NCI-H1417 treated with DMSO at 0.1 percent for 48 hours (cell line): ENCODE measurements at places on chromosomes 1 and 21.

DNA sequence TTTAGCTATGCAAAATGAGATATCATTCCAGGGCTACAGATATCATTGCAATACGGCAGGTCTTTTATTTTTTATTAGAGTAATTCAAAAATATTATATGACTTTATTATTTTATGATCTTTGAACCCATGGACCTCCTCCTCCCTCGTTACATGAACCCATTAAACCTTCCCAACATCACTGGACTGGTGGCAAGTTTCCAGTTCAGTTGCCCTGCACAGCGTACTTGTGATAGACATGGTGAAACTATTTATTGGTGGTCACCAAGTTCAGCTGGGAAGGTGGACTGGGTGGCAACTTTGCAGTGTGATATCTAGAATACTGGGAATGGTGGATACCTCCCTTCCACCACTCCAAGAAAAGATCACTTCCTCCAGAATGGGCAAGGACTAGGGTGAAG lies 52.5 kb downstream of the SLC30A10 start:
- DNase-seq, result no peak

GRCh38 chr1:23709229-23709628 lies 17.6 kb downstream of the RPL11 start:
- DNase-seq, result no peak

DNA sequence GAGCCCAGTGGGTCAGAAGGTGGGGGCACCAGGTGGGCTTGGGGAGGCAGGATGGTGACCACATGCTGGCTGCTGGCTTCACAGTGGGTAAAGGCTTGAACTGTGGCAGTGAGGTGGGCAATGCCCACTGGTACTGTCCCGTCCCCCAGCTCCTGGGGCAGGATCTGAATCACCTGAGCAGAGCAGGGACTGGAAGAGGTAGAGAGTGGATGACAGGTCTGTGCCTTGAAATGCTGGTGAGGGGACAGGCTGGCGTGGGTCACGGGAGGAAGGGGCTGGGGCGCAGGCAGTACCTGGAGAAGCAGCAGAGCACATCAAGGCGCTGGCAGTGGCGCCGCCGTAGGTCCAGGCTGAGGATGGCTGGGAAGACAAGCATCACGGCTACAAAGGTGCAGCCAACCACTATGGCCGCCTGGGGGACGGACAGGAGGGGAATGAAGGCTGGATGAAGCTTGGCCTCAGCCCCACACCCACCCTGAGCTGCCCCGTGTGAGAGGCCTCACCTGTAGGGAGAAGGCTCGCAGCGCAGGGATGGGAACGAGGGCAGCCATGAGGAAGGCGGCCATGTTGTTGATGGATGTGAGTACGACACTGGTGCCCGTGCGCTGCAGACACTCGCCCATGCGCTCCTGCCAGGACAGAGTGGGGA lies 14.9 kb downstream of the PTCH2 start:
- no peak for DNase-seq

GRCh38 chr1:94726981-94727685 lies 93.0 kb upstream of the SLC44A3 start:
- DNase-seq, result no peak

DNA sequence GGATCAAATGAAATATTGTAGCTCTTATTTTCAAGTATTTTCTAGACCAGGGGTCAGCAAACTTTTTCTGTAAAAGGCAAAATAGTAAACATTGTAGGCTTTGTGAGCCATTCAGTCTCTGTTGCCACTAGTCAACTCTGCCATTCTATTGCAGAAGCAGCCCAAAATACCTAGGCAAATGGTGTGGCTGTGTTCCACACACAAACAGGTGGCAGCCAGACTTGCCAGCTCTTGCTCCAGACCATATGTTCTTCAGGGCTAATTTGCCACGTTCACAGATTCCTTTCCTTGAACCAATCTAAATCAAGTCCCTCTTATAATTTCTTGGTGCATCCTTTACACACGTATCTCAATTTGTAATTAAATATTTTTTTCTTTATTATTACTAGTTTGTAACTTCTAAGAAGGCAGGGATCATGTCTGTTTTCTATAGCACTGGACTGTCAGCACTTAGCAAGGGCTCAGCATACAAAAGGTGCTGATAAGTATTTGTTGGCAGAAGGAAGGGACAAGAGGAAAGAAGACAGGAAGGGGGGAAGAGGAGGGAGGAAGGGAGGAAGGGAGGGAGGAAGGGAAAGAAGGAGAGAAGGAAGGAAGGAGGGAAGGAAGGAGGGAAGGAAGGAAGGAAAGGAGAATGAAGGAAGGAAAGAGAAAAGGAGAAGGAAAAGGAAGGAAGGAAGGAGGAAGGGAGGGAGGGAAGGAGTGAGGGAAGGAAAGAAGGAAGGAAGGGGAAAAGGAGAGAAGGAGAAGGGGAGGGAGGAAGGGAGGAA lies 106.5 kb upstream of the EDEM3 start:
- DNase-seq, result no peak

- DNase-seq, result no peak
Measured at GRCh38 chr1:17250601-17251000, 1.7 kb downstream of the PADI3 start.

- DNase-seq, result no peak
Measured at GRCh38 chr1:10586125-10586524, 111.4 kb downstream of the PEX14 start.

DNA sequence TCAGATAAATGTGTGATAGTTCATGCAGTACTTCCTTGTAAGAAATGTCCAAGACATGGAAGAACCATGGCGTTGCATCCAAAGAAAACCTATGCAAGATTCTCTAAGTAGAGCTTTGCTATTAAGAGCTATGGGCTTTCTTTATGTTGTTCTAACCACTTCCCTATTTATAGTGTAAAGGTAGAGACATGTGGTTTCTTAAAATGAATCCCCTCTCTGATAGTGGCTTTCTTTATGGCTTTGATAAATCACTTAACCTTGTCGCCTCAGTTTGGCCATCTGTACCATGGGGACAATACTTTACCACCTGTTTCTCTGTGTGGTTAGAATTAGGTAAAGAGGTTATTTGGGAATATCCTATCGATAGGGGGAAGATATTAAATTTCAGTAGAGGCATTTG lies 305.5 kb downstream of the NFIA start:
- DNase-seq, result no peak
